ENCODE measurements at places on chromosomes 12 and 14.
A peak's percentile ranks its signal among the peaks of the same experiment; 100 is the strongest.

GRCh38 chr14:61260939-61261776 is 20.0 kb downstream of the TMEM30B start:
- no peak for DNase-seq

GRCh38 chr14:48331421-48331820 is 656.0 kb upstream of the MDGA2 start:
- no peak for DNase-seq

DNA sequence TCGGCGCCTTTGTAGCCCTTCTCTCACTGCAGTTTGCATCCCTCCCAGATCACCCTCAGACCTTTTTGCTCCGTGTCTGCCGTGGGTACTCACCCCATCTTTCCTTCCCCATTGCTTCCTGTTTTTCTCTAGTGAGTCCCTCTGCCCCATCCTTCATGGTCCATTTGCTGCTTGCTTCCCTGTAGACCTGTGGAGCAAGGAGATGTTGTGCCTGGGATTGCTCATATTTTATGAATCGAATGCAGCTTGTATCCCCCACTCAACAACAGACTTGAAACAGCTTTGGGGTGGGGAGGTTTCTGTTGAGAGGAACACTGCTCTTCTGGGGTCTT is 661 bp downstream of the DENR start:
- DNase-seq = no peak

DNA sequence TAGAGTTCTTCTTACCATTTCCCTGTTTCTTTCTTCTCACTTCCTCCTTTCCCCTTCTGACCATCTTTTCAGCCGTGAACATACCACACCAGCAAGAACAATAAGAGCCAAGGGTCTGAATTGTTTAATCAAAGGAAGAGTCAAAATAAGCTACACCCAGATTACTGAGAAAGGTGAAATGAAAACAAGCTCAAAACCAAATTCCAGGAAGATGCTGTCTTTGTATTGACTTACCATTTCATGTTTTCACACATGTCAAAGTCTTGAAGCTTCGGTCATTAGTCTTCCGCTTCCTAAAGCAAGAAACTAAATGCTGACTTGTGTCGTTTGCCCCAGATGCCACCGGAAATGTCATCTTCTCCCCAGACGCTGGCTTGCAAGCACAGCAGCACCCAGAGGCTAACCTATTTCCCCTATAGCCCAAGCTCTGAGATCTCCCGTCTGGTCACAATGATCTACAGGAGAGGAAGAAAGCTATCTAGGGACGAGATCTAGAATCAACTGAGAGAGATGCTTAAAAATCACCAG is 136.5 kb upstream of the AMIGO2 start:
- DNase-seq = peak; percentile 72

DNA sequence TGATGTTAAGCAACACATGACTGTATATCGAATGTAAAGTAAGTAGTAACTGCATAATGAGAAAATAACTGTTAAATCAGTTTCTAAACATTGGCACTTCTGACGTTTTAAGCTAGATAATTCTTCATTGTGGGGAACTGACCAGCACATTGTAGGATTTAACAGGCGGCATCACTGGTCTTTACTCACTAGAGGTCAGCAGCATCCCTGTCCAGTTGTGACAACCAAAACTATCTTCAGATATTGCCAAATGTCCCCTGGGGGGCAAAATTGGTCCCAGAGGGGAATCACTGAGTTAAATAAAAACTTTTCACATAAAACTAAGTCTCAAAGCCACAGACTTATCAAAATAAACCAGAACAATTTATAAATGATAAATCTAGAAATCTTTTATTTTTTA is 65.3 kb downstream of the BLTP3B start:
- DNase-seq = no peak

DNA sequence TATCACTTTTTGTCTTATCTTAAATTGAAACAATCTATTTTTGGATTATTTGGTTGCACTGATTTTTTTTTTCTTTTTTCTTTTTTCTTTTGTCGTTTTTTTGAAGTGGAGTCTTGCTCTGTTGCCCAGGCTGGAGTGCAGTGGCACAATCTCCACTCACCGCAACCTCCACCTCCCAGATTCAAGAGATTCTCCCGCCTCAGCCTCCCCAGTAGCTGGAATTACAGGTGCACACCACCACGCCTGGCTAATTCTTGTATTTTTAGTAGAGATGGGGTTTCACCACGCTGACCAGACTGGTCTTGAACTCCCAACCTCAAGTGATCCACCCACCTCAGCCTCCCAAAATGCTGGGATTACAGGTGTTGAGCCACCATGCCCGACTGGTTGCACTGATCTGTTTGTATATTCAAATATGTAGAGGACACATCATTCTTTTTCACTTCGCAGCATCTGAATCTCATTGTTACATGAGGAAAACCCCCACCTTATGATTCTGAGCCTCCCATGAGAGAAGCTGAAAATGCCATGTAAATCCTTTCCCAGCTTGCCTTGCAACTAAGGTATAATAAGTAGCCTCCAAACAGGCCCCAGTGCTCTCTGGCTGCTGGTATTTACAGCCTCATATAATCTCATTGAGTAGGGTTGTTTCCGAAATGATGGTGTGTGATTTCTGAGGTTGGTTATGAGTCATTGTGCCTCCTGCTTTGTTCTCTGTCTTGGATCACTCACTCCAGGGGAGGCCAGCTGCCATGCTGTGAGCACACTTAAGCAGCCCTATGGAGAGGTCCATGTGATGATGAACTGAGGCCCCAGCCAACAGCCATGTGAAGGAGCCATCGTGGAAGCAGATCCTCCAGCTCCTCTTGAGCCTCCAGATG is 5.2 kb upstream of the HSP90B1 start:
- DNase-seq = peak; percentile 51

DNA sequence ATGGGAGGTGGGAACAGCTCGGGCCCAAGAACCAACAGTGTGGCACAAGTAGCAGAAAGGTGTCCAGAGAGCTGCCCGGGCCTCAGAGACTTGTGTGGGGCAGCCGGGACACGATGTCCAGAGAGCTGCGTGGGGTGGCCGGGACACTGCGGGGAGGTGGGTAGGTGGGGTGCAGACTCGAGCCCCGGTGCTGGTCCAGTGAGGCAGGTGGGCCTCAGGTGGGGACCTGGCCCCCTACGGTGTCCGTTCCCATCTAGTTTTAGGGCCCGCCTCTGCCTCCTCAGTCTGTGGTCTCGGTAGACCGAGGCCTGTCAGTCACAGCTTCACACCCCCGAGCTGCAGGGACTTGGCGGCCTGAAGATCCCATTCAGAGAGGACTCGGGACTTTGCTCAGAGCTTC is 6.3 kb upstream of the FBRSL1 start:
- DNase-seq = no peak

GRCh38 chr14:59086241-59086882 is 102.1 kb upstream of the DAAM1 start:
- no peak for DNase-seq

- DNase-seq = no peak
These were observed 18.1 kb upstream of the DIABLO start for GRCh38 chr12:122243965-122244364.

- DNase-seq = no peak
These were observed 29.0 kb downstream of the PALS1 start for GRCh38 chr14:67270145-67270753.

DNA sequence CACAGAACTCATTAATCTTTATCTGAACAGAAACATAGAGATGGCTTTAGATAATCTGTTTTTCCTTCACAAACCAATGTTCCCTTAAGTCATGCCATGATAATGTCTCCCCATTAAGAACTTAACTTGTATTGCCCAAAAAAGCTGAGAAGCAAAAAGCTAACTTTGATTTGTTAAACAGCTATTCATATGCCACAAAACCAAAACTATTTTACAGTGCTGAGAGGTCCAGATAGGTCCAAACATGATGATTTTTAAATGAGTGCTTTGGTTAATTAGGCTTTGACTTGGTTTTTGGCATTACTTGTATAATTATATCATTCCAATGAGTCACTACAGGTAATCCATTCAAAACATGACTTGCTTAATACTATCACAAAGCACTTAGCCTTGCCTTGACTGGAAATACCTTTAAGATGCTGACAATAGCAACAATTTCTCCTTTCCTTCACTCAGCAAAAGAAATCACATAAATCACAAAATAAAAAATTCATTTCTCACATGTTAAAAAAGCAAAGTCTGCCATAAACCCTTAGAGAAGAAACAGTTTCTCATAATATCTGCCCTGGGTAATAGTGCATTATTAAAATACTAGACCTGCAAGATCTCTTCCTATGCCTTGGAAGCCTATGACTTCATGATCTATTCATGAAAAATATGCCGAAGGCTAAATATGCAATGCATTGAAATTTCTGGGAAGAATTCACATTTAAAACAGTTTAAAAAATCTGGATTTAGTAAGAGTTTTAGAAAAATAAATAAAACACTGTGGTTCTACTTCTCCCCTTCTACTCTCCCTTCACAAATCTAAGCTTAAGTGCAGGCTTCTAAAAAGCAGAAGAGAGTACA is 52.0 kb upstream of the SAV1 start:
- DNase-seq = no peak

DNA sequence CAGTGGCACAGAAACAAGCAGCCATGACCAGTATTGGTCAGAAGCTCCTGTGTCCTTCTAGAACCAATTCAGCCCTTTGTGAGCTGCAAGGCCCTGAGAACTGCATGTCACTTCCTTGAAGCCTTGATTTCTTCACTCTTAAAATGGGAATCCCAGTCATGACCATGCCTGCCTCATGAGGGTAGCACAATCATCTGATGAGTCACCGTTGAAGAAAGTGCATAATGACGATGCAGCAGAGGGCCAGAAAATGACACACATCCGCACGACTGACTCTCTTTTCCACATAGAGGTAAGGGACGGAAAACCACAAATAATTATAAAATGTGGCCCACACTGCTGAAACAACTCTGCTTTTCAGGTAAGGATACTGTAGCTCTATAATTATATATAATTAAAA is 777.4 kb downstream of the BCL11B start:
- no peak for DNase-seq

GRCh38 chr14:58978343-58978742 is 210.1 kb upstream of the DAAM1 start:
- DNase-seq = no peak

- DNase-seq = no peak
These were observed 159.6 kb downstream of the PLCZ1 start for GRCh38 chr12:18578191-18578590.

GRCh38 chr14:39763402-39763890 is 331.2 kb upstream of the FBXO33 start:
- DNase-seq = no peak

DNA sequence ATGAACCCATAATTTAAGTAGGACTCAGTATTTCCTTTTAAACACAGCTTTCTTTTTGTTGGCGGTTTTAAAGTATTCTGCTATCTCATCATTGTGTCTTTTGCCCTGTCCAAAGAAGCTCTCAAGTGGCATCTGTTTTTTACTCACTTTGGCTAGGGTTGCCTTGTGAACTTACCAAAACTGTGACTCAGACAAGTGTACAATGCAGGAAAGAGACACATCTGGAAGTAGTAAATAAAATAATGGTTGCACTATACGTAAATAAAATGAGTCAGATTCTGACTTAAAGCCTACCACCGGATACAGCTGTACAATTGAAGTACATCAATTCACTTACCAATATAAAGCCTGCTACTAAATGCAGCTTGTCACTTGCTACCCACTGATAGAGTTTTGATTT is 619.2 kb upstream of the LRFN5 start:
- no peak for DNase-seq

DNA sequence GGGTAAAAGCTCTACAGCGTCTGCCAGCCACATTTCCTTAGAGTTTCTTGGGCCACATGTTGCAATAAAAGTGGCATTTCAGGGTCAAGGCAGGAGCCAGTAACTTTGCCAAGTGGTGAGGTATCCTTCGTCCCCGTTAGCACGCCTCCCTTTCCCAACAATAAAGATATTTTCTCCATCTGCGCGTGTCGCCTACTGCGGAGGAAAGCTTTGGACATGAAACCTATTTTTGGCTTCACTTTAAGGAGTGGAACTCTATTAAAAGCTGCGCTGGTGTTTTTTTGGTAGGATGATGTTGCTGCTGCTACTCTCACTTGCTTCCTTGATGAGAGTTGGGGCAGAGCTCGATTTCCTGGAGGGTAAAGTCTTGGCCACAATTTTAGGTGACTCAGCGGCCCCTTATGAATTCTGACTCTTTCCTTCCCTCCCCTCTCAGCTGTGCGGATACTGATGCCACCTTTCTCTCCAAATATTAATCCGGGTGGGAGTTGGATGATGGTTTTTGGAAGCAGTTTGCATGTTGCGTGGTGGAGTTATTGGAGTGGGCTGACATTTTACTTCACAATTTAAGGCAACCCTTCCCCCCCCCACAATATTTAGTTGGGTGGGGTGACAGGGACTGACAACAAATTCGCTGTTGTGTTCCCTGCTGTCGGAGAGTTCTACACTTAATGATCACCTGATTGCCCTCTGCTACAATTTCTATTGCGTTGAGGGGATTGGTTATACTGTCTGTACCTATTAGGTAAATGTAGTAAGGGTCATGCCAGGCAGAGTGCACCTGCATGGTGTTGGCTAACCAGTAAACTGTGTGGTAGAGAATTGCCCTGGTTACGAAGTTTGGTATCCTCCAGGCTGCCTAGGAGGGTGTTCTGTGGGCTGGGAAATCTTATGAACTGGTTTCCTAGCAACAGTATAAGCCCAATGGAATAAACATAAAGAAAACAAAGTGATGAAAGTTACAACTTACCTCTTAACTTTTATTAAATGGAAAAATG is 1.1 kb downstream of the CCDC91 start:
- DNase-seq = peak; percentile 3

DNA sequence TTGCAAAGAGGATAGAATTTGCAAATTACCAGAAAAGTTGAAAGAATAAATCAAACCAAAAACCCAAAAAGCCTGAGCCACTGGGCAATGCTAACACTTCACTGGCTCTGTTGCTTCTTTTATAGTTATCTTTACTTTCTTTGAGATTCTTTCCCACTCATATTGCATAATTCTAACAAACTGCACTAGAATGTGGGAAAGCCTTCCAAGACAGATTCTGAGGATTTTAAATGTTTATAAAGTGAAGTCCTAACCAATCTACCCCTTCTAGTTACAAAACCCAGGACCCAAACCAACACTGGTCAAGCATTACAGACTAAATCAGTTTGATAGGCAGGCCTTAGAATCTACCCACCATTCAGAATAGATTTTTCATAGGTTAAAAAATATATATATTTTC is 150.9 kb downstream of the MED13L start:
- no peak for DNase-seq

- DNase-seq = no peak
These were observed 7.5 kb downstream of the PTPN6 start for GRCh38 chr12:6958609-6959057.

- DNase-seq = no peak
These were observed 14.6 kb upstream of the EIF2B2 start for GRCh38 chr14:74988131-74988530.

- DNase-seq = no peak
These were observed 107.5 kb upstream of the PDE3A start for GRCh38 chr12:20260851-20261250.

DNA sequence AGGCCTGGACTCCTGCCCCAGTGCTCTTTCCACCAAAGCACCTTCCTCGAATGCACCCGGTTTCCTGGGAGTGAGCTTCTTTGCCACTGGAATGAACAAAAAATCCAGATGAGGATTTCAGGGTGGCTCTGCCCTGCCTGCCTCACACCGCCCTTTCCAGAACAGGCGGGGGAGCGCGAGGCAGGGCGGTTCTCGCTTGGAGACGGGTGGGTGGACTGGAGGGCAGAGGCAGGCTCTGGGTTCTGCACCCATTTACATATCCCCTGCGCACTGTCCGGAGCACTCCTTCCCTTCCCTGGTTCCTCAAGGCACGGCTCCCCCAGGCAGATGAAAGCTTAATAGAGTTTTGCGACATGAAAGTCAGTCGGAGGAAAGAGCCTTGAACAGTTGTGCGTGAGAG is 69.7 kb upstream of the DLK1 start:
- DNase-seq = no peak
